ENCODE measurements at places on chromosomes 11 and 22. TPM values are rescaled to one million over a fixed set of nuclear protein-coding genes. Genes with fewer than 3 reads are reported as not detected.

The CATSPER1 gene
- total RNA-seq = 1.2 TPM

The MISFA gene
- 2.2 TPM for total RNA-seq

The A4GALT gene
- 12.2 TPM for total RNA-seq

The ENTHD1 gene
- total RNA-seq = not detected

The SLC16A8 gene
- total RNA-seq = not detected

Data from A549 treated with ZK216348 at 1 μM for 4 hours (cell line).